ENCODE measurements at places on chromosomes 7 and 10.

DNA sequence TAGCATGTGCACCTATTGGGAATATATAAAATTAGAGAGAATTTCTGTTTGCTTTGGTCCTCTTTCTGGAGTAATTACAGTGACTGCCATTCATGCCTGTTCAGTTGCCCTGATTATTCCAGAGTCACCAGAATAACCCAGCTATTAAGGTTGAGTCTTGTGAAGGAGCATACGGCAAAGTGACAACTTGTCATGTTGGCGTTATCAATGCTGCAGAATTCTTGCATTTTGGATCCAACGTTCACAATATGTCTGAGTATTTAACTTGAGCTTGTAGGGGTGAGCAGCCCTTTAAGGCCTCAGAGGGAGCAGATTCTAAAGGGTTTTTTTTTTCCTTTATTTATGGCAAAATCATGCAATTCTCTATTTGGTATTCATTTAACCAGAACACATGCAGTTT lies 419.4 kb upstream of the MGMT start:
- DNase-seq: no peak

DNA sequence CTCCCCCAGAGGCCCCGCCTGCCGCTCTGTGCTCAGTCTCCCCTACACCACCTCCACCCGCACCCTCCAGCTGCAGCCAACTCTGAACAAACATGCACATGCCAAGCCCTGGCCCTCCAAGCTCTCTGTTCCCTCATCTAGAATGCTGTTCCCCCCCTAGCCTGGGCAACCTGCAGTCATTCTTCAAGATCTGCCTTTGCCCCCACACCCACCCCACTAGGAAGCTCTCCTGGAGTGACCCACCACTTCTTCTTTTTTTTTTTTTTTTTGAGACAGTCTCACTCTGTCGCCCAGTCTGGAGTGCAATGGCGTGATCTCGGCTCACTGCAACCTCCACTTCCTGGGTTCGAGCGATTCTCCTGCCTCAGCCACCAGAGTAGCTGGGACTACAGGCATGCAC lies 13.7 kb downstream of the MYL10 start:
- DNase-seq: no peak

GRCh38 chr7:221978-222715 lies 29.8 kb downstream of the FAM20C start:
- no peak for DNase-seq

- peak; percentile 14 for DNase-seq
Observed at GRCh38 chr7:41116817-41117216, 586.1 kb downstream of the INHBA start.

DNA sequence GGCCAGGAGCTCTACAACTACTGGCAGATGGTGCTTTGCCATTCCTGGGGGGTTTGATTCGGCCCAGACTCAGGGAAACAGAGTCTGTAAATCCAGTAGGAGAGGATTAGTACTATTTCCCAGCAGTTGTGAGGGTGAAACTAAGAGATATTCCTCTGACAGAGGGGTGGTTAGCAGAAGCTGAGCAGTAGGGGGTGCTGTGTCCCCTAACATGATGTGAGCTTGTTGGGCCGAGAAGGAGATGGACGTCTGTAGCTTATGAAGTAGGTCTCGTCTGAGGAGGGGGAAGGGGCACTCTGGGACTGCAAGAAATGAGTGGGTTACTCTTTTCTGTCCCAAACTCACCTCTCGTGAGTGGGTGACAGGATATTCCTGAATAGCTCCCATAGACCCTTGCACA lies 179.2 kb upstream of the MBL2 start:
- peak; percentile 70 for DNase-seq

GRCh38 chr10:129210876-129211275 lies 256.2 kb upstream of the MGMT start:
- DNase-seq: no peak

GRCh38 chr7:139710036-139710435 lies 67.8 kb downstream of the HIPK2 start:
- DNase-seq: no peak

- DNase-seq: no peak
Observed at GRCh38 chr10:102646610-102647442, 2.5 kb downstream of the TRIM8 start.

GRCh38 chr7:131953184-131953583 lies 396.8 kb upstream of the PODXL start:
- DNase-seq: peak; percentile 18

DNA sequence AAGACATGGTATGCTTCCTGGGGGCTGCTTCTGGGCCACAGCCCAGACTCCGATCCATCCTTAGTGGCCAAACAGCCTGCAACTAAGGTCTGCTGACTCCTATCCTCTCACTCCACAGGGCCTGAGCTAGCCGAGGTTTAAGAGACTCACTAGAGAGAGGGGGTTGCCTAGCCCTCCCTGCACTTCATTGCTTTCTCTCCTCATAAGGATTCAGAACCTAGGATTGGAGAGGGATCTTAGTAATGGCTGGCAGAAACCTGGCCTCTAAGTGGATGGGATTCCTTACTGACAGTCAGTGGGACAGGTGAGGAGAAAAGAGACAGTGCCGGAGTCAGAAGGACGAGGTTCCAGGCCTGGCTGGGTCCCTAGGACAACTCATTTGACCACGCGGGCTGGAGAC lies 8.2 kb upstream of the DDIT4 start:
- DNase-seq: no peak

GRCh38 chr10:29102636-29103035 lies 186.2 kb upstream of the LYZL1 start:
- no peak for DNase-seq

DNA sequence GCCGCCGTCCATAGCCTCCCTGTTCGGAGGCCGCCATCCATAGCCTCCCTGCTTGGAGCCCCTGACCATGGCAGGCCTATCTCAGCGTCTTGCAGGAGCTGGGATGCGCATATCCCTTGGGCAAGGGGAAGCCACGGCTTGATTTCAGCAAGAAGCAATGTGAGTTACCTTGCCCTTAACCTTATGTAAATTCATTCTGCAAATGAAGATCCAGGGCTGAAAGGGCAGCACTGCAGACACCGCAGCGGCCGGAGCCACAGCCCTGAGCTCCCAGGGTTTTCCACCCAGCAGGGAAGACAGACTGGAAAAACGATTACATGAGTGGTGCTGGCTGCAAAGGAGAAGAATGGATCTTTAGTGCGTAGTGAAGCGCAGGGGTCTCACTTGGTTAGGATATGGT lies 95.8 kb downstream of the SEC61G start:
- DNase-seq: no peak

DNA sequence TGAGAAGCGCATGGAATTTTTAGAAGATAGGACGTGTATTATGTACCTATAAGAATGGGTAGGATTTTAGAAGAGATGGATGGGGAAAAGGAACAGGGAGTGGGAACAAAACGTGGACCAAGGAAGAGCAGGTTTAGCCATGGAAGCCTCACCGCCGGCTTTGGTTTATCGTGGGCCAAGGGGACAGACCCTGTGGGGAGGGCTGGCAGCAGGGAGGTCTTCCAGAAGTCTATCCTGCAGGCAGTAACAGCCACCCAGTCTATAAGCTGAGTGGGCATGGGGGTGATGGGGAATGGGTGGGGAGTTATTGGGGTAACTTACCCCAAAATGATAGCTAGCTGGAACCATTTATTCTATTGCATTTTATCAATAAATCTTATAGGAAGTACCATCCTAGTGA lies 44.9 kb downstream of the IKZF1 start:
- DNase-seq: no peak

DNA sequence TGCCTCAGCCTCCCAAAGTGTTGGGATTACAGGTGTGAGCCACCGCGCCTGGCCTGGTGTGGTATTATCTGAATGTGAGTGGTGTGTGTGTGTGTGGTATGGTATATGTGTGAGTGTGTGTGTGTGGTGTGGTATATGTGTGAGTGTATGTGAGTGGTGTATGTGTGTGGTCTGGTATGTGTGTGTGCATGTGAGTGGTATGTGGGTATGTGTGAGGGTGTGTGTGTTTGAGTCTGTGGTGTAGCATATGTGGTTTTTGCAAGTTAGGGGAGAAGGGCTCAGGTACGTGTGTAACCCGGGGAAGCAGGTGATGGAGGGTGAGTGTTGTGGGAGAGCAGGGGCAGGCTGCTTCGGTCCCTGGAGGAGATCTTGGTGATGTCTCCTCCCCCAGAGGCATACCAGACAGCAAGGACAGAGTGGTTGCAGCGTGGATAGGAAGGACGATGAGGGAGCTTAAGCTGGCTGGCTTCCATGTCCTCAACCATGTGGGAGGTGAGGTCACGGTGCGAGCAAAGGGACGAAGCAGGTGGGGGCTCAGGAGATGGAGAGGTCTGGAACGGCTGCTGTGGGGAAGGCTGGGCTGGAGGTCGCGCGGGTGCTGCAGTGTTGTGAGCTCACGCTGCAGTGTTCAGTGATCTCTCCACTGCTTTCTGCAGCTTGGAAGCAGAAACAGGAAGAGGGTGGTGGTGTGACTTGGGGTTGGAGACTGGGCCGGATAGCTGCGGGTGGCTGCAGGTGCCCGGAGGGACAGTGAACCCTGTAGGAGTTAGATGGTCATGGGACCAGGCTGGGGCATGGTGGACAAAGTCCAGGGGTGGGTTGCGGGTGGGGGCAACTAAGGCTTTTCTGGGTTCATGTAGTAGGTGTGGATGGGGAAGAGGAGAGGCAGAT lies 5.0 kb downstream of the ZYX start:
- peak; percentile 49 for DNase-seq

- DNase-seq: no peak
Observed at GRCh38 chr10:103204353-103205255, 11.5 kb upstream of the NT5C2 start.

GRCh38 chr10:4213441-4213840 lies 428.4 kb upstream of the KLF6 start:
- DNase-seq: peak; percentile 35

- no peak for DNase-seq
Observed at GRCh38 chr7:96183163-96183670, 138.7 kb downstream of the SLC25A13 start.

GRCh38 chr7:15113752-15114151 lies 211.2 kb upstream of the DGKB start:
- no peak for DNase-seq

- DNase-seq: no peak
Observed at GRCh38 chr7:16293669-16294425, 127.5 kb downstream of the CRPPA start.

- DNase-seq: peak; percentile 100
Observed at GRCh38 chr10:126041804-126042231, 145.5 kb downstream of the FANK1 start.

DNA sequence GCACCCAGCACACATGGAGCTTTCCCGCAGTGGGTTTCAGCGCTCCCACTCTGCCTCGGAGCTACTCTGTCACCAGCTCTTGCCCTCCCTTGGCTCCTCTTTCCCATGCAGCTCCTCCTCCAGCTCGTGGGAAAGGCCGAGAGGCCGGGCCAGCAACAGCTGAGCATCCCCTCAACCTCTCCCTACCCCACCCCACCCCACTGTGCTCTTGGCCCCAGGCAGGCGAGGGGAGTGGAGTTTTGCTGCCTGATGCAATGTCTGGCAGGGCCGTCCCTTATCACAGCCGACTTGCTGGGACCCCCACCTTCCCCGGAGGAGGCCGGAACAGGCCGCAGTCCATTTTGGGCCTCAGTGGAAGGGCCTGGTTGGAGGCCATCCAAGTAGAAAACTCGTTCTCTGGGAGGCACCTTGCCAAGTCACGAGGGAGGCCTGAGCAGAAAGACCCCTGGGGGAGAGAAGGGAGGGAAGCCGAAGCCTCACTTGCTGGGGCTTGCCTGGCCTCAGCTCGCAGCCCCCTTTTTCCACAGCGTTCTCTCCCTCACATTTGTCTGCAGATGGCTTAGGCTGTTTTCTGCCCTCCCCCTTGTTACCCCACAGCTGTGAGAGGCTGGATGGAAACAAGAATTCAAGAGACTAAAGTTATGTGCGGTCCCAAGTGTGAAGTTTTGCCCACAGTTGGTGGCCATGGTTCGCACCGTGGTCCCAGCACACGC lies 35.3 kb downstream of the CHST3 start:
- DNase-seq: no peak

- DNase-seq: no peak
Observed at GRCh38 chr7:71301167-71301566, 169.2 kb downstream of the GALNT17 start.

- no peak for DNase-seq
Observed at GRCh38 chr10:5732141-5732540, 47.5 kb downstream of the TASOR2 start.

- peak; percentile 97 for DNase-seq
Observed at GRCh38 chr7:73827567-73828106, 3.2 kb upstream of the CLDN4 start.

DNA sequence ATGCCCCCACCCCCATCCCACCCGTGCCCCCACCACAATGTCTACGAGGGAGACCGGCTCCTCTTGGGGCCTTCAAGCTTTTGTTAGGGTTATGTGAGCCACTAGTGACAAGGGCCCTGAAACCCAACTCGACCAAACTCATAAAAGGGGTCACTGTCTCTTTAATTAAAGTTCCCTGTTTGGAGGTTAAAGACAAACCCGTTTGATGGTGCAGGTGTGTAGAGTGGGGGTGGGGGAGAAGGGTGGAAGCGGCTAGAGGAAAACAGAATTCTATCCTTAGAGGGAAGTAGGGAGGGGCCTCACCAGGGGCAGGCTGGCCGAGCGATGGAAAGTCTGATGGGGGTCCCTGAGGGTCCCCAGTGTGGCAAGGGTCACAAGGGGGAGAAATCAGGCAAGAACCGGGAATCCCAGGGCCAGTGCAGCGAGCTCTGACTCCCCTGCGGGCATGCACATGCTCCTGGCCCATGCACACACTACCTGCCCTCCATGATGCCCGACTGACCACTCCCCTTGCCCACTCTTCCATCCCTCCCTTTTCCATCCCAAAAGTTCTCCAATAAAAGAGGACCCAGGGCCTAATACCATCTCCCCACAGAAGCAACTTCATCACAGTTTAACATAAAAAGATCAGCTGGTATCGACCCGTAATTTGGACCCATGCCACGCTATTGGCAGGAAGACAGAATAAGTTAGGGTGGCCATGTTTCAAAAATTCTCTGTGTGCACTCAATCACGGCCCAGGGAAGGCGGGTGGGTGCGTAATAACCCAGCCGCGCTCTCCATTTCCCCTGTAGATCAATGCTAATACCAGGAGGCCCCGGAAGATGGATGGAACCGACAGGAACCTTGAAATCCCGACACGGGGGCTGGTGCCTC lies 35.9 kb upstream of the SLF2 start:
- no peak for DNase-seq

DNA sequence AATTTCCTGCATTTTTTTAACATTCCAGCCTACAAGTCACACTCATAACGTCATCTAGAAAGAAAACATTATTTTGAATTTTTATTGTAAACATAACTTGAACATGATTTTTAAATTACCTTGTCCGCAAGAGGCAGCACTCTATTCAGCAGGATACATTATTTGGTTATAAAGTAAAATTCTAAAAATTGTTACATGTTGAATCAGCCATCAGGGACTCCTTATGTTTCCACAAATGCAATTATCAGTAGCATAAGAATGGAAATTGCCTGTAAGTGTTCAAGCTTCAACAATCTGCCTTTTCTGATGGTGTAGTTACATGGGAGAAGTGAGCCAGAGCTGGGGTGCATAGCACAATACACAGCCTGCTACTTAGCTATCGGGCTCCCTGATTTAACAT lies 97.5 kb downstream of the ZNF365 start:
- DNase-seq: no peak

- DNase-seq: no peak
Observed at GRCh38 chr10:66877361-66877760, 48.5 kb upstream of the LRRTM3 start.

- peak; percentile 69 for DNase-seq
Observed at GRCh38 chr10:91604553-91605534, 28.0 kb downstream of the PPP1R3C start.
